ENCODE measurements at places on chromosomes 11 and 22.

- no peak for DNase-seq
Measured at GRCh38 chr11:125445731-125446130, 50.3 kb downstream of the FEZ1 start.

DNA sequence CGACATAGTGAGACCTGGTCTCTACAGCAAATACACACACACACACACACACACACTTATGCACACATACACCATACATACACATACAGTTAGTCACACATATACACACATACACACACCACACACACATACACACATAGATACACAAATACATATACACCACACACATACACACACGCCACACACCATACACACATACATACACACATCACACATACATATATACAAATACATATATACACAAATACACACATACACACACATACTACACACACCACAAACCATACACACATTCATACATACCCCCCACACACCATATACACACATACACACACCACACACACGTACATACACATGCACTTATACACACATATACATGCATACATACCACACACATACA, 57.7 kb downstream of the MICAL2 start:
- no peak for DNase-seq

- DNase-seq = no peak
Measured at GRCh38 chr22:20604776-20605221, 97.4 kb downstream of the MED15 start.

DNA sequence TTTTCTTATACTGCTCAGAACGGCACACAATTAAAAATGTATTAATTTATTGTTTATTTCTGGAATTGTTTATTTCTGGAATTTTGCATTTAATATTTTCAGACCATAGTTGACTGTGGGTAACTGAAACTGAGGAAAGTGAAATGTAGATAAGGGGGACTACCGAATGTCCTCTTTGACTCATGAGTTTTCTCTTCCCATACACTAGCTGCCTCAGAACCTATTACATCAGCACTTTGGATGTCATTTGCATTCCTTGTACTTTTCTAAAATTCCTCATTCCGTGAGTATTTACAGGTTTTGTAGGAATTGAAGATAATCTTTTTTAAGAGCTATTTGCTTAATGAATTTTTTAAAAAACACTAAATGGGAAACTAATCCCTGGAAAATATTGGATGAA, 29.8 kb downstream of the ZC3H12C start:
- DNase-seq = no peak

- DNase-seq = no peak
Measured at GRCh38 chr11:76621868-76622267, 48.7 kb downstream of the LRRC32 start.

DNA sequence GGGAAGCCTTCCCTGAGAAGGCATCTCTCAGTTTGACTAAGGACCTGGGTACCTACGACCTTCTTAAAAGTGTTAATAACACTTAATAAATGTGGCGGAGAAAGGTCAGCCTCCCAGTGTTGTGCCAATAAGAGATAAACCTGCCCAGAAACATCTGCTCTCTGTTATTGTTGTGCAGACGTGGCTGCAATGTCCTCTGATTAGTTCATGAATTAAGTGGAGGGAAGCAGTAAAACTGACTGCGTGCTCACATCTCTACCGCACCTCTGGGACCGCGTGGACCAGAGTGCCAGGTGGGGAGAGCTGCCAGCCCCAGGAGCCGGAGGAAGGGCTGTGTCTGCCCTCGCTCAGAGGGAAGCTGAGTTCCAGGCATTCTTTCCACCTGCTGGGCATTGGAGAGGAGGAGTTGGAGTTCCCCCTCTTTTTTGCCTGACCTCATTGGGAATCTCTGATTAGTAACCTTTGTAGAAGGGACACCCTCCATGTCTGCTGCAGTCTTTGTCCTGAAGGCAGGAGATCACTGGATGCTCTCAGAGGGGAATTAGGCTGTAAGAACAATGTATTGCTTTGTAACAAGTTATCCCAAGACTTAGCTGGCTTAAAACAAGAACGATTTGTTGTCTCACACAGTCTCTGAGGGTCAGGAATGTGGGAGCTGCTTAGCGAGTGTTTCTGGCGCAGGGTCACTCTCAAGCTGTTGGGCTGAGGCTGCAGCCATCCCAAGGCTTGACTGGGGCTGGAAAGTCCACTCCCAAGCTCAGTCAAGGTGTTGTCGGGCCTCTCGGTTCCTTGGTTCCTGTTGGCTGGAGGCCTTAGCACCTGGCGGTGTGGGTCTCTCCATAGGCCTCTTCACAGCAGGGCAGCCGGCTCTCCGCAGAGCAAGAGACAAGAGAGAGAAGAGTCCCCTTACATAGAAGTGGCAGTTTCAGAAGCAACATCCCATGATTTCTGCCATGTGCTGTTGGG, 247.6 kb upstream of the TBCEL start:
- DNase-seq = no peak

GRCh38 chr11:111373590-111373989, 5.5 kb downstream of the POU2AF1 start:
- no peak for DNase-seq

- no peak for DNase-seq
Measured at GRCh38 chr11:398826-399225, 4.8 kb downstream of the PKP3 start.

DNA sequence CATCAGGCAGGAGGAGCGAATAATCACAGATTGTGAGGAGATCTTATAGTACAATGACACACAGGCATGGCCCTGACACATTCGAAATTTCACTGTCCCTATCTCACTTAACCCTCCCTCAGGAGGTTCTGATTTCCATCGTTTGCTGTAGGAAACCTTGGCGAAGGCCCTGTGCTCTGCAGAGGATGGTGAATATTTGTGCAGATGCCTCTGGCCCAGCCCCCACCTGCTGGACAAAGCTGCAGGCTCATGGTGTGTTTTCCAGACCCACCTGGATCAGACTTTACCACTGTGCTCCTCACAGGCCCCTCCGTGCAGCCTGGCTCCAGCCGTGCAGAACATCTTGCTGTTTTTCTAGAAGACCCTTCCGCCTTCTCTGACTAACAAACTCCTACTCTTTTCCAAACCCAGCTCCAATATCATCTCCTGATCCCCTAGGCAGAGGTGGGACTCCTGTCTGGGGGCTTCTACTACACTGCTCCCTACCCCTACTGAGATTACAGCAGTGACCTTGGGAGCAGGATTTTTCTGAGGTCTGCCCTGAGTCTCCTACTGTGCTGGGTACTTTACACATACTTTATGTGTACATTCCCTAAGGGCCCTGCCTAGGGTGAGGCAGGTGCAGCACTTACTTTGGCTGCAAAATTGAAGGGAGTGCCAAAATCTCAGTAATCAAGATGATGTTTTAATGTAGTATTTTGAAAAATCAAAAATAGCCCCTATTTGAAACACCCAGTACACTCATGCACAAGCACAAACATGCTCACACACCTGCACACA, 412.7 kb downstream of the SOX6 start:
- no peak for DNase-seq

GRCh38 chr11:114596175-114596919, 761 bp upstream of the NXPE4 start:
- no peak for DNase-seq

DNA sequence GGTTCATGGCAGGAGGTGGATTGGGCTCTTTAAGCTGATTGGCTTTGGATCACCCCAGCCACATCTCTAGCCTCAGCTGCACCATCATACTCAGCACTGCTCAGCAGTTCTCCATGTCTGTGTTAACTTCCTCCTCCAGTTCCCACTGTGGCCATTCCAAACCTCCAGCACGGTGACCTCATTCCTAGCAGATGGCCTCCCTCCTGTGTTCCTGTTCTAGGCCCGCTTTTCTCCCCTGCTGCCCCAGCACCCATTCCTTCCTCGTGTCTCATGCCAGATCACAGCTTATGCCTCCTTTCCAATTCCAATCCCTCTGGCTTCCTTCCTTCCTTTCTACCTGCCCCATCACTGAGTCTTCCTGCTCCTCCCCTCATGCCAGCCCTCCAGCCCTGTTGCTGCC, 96.1 kb downstream of the MICAL2 start:
- no peak for DNase-seq

- DNase-seq = peak; percentile 69
Measured at GRCh38 chr22:37166675-37167066, 17.0 kb upstream of the IL2RB start.
